ENCODE measurements at places on chromosomes 3 and 15.

GRCh38 chr3:149177122-149177521 is 44.5 kb downstream of the CP start:
- no peak for DNase-seq

- DNase-seq, result no peak
Measured at GRCh38 chr3:125140011-125140817, 72.3 kb downstream of the SLC12A8 start.

GRCh38 chr3:63774781-63775180 is 44.3 kb upstream of the C3orf49 start:
- no peak for DNase-seq

DNA sequence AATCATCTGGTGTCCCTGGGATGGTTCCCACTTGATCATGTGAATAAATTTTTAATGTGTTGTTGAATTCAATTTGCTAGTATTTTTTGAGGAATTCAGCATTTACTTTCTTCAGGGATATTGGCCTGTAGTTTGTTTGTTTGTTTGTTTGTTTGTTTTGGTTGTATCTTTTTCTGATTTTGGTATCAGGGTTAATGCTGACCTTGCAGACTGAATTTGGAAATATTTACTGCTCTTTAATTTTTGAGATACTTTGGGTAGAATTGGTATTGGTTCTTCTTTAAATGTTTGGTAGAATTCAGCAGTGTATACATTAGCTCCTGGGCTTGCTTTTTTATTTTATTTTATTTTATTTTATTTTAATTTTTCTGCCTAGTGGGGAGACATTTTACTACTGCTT is 803.7 kb downstream of the NAALADL2 start:
- no peak for DNase-seq

DNA sequence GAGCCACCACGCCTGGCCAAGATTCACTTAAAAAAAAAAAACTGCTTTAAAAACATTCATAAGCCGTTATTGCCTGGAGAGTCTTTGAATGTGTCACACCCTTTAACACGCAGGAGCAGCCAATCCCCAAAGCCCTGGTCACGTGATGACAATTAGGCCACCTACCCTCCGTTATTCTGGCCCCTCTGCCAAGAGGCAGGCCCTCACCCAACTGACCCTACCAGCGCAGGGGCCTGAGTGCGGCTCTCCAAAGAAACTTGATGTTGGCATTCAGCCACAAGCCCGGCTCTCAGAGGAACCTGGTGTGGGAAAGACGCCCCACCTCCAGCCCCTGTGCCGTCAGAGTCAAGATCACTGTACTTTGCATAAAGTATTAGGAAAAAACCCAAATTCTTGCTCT is 11.6 kb upstream of the MUC4 start:
- no peak for DNase-seq

All from left hindlimb (tissue), 1 donor.